ENCODE measurements at places on chromosomes 6 and 20. TPM values are rescaled to one million over a fixed set of nuclear protein-coding genes. Genes with fewer than 3 reads are reported as not detected.

EMILIN3 gene
- total RNA-seq = under 0.01 TPM

AARS2 gene
- total RNA-seq = 7.0 TPM

TAGAP gene
- total RNA-seq = not detected

CST4 gene
- not detected for total RNA-seq

SPTLC3 gene
- 0.22 TPM for total RNA-seq

SYNDIG1 gene
- total RNA-seq = not detected

PLG gene
- total RNA-seq = not detected

ELMO2 gene
- total RNA-seq = 27.3 TPM

HLA-DOB gene
- not detected for total RNA-seq

HLA-C gene
- total RNA-seq = 354 TPM

MROH8 gene
- total RNA-seq = 1.4 TPM

All from dermis lymphatic vessel endothelial cell (primary cell).